ENCODE measurements at places on chromosomes 1 and 21. TPM values are rescaled to one million over a fixed set of nuclear protein-coding genes. Genes with fewer than 3 reads are reported as not detected.

The OR6K3 gene
- not detected for total RNA-seq

The IGSF3 gene
- total RNA-seq: 24.0 TPM

- H3K4me1 ChIP-seq: no peaks in the 10 kb centered on the region
- H3K36me3 ChIP-seq: no peaks in the 10 kb centered on the region
- DNase-seq: no peak
Observed at GRCh38 chr1:208029381-208030287, 118.7 kb upstream of the CD34 start.

DNA sequence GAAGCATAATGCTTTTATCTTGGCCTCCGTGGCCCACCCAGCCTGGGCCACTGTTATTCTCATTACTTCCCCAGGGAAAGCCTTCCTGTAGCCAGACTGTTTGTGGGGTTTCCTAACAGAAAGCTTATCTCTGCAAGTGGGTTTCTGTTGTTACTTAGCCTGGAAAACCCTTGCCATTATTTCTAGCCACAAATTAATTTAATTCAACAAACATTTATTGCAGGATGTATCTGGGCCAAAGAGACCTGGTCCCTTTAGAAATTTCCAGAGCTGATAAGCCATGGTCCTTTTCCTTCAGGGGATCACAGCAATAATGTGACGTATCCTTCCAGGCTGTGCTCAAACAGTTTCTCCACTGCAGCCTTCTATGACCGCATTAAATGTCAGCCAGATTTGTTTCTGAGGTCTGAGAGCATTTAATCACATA is 20.9 kb downstream of the TNN start:
- H3K4me3 ChIP-seq: no peak overlapping the region
- H3K4me1 ChIP-seq: no peaks in the 10 kb centered on the region
- no peak for DNase-seq
- no peaks in the 10 kb centered on the region for H3K27me3 ChIP-seq

DNA sequence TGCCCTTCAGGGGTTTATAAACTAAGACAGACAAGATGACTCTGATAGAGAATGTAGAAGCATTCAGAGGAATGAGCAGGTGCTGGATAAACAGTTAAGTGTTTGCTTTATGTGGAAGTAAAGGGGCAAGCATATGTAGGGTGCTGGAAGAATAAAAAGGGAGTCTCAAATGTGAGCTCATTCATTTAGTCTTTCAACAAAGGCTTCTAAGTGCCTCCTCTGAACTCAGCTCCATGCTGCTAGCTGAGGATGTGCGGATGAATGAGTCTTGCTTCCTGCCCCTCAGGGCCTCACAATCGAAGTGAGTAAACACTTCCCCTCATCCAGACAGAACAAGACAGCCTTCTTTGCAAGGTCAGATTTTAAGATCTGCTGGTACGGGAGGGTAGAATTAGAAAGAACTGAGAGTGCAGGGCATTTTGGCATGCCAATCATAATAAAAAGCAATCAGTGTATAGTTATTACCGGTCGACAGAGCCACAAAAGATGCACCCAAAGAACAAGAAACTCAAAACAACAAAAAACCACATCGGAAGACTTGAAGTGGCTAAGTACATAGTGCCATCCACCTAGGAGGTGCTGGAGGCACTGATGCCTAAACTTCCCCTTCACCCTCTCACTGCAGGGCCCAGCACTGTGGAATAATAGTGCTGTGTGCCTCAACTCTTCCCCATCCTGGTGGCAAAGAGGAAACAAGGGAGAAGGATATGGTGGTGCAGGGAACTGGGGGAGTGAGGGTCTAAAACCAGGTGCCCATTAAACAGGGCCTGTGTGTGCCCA is 69.8 kb downstream of the TNR start:
- DNase-seq: no peak
- H3K4me1 ChIP-seq: no peaks in the 10 kb centered on the region
- no peak overlapping the region for H3K27ac ChIP-seq
